ENCODE measurements at places on chromosomes 11 and 22.

- no peak for DNase-seq
Observed at GRCh38 chr11:91459840-91460239, 764.8 kb upstream of the FAT3 start.

- DNase-seq: no peak
Observed at GRCh38 chr22:34604312-34604711, 461.6 kb upstream of the ISX start.

- no peak for DNase-seq
Observed at GRCh38 chr22:22893077-22893805, 5.6 kb downstream of the IGLL5 start.

DNA sequence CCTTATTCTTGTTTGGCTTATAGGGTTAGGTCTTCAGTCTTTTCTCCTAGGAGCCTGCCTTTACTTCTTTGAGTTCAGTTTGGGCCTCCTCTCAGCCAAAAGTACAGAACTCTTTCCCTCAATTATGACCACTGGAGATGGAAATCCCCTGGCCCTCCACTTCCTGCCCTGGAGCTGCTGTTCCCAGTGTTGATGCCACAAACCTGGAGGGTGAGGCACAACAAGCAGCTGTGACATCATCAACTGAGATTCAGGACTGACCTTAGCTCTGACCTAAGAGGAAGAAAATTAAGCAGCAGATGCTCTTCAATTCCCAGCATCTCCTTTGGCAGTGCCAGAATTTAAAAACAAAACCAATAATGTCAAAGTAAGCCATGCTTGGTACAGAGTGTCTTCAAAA is 3.0 kb downstream of the ABTB2 start:
- no peak for DNase-seq

- DNase-seq: no peak
Observed at GRCh38 chr11:72758304-72758689, 6.1 kb upstream of the ARAP1 start.

- DNase-seq: peak; percentile 29
Observed at GRCh38 chr22:43867839-43868635, 5.7 kb upstream of the SULT4A1 start.

DNA sequence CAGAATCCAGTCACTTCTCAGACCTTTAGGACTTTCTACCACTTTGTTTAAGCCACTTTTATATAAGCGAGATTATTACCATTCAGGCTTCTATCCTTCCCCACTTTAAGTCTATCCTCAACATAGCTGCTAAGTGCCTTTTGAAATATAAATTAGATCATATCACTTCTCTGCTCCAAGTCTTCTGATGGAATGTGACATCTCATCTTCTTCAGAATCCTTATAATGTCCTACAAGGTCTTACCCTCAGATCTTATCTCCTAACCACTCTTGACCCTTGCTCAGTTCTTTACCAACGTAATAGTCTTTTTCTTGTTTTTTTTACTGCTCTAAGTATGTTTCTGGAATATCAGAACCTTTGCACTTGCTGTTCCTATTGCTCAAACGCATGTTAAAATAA is 188.7 kb downstream of the DYNC2H1 start:
- DNase-seq: peak; percentile 4

- no peak for DNase-seq
Observed at GRCh38 chr11:103547024-103547423, 437.8 kb downstream of the DYNC2H1 start.

DNA sequence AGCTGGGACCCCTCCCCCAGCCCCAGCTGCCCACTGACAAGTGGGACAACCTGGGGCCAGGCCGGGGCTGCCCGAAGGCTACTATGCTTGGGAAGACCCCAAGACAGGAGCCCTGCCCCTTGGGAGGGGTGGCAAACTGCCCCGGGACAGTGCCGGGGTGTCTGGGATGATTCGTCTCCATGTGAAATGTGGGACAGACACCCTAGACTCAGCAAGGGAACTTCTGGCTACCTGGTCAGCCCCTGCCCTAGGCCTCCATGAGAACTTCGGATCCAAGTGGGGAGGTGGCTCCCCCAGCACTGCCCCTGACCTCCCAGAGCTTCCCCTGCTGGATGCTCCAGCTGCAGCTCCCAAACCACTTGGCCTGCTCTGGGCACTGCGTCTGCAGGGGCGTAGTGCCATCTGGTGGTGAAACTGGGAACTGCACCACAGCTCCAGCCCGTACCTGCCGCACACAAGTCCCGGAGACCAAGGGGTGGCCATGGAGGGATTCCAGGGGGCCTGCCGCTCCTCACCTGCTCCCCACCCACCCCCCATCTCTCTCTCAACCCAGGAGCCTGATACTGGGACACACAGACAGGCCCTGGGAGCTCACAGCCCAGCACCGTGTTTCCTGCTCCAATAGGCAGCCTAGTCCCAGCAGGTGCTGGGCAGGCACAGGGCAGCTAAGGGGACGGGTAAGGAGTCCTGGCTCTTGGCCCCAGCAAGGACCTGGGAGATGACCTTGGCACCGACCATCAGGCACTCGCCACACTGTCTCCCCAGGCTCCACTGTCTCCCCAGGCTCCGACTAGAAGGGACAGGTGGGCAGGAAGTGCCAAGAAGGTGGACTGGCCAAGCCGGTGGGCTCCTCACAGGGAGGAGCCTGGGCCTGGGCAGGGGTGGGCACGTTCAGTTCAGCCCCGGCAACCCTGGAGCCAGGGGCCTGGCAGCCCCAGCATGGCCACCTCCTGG is 194.1 kb downstream of the IGLL1 start:
- DNase-seq: peak; percentile 82
